ENCODE measurements at places on chromosomes 1 and 21.

DNA sequence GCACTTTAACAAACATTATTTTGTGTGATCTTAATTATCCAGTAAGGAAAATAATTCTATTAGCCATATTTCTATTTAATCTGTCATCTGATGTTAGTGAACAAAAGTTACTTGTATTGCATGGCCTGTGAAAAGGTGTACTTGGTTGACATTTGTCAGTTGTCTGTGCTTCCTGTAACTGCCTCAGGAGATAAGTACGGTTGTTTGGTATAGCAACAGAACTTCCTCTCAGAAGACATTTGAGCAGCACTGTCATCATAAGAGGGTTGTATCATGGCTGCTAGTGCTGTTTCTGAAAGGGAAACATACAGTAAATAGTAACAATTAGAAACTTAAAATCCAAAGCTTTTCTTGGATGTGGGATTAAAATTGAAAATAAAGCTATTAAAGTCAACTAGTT lies 3.4 kb downstream of the BLZF1 start:
- no peak overlapping the region for H3K4me3 ChIP-seq
- H3K27ac ChIP-seq = no peak overlapping the region
- H3K36me3 ChIP-seq = peaks cover 15% of the 10 kb centered on the region
- peaks cover 9% of the 10 kb centered on the region for H3K4me1 ChIP-seq
- H3K27me3 ChIP-seq = no peaks in the 10 kb centered on the region

DNA sequence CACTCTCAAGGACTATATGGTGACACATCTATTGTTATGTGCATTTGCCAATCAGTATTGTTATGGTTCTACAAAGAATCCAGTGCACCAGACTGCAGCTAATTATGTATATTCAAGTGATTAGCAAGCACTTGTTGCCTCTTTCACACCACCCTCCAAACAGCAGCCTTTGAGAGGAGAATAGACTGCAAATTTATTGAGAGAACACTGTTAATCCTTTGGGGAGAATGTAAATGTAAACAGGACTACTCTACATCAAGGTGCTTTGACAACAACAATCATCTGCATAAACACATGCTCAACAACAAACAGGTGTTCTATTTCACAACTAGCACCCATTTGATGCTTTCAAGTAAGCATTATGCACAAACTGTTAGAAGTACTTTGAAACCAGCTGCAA lies 117.4 kb downstream of the AKT3 start:
- DNase-seq = no peak
- no peaks in the 10 kb centered on the region for H3K27me3 ChIP-seq
- H3K36me3 ChIP-seq = no peaks in the 10 kb centered on the region
- H3K4me3 ChIP-seq = no peak overlapping the region

DNA sequence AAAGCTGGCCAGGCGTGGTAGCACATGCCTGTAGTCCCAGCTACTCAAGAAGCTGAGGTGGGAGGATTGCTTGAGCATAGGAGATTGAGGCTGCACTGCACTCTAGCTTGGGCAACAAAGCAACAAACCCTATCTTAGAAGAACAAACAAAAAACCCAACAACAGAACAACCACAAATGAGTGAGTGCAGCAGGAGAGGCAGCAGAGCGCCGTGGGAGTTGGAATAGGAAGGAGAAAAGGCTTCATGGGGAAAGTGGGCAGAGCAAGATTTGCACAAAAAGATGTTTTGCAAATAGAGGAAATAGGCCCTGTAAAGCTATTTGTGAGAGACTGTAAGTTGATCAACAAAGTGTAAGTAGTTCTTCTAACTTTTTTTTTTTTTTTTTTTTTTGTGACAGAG lies 19.6 kb downstream of the SMAP2 start:
- peak overlapping the region; percentile 36 for H3K27ac ChIP-seq
- peaks cover 90% of the 10 kb centered on the region for H3K4me1 ChIP-seq
- H3K27me3 ChIP-seq = no peaks in the 10 kb centered on the region
- no peaks in the 10 kb centered on the region for H3K36me3 ChIP-seq
- no peak overlapping the region for H3K4me3 ChIP-seq
- DNase-seq = no peak

GRCh38 chr21:45098867-45099266 lies 24.5 kb downstream of the ADARB1 start:
- H3K27ac ChIP-seq = no peak overlapping the region
- H3K4me1 ChIP-seq = peaks cover 6% of the 10 kb centered on the region
- H3K4me3 ChIP-seq = no peak overlapping the region
- H3K27me3 ChIP-seq = no peaks in the 10 kb centered on the region
- DNase-seq = no peak
- no peaks in the 10 kb centered on the region for H3K36me3 ChIP-seq

Data from effector memory CD4-positive, alpha-beta T cell (primary cell).